ENCODE measurements at places on chromosomes 7 and 10.

GRCh38 chr7:80216996-80217842, 82.6 kb downstream of the GNAI1 start:
- DNase-seq, result no peak

DNA sequence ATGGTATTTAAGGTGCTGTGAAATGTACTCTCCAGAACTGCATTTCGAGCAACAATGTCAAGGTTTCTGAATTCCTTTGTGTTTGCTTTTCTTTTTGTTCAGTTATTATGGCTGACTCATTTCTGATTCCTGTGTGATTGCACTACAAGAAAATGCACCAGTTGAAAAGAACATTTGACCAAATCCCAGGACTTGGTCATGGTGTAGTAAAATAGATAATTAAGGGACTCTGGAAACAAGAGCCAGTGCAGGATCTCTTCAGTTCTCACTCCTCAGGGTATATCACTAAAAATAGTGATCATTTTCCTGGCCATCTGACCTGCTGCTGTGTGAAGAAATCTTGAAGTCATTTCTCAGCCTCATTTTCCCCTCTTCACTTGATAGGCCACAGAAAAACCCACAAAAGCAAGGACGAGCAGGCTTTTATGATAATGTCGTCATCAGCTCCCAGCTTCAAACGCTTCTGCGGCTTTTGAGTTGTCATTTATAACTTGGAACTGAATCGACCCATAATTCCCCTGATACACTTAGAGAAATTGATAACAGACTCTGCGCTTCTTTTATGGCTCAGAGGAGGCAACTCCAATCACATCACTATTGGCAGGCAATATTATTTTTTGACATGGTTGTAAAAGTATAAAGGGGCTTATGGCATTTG, 274.7 kb downstream of the HDAC9 start:
- DNase-seq, result no peak

GRCh38 chr7:98027342-98028033, 37.5 kb upstream of the OCM2 start:
- no peak for DNase-seq

GRCh38 chr10:129743738-129744133, 220.3 kb downstream of the EBF3 start:
- no peak for DNase-seq

DNA sequence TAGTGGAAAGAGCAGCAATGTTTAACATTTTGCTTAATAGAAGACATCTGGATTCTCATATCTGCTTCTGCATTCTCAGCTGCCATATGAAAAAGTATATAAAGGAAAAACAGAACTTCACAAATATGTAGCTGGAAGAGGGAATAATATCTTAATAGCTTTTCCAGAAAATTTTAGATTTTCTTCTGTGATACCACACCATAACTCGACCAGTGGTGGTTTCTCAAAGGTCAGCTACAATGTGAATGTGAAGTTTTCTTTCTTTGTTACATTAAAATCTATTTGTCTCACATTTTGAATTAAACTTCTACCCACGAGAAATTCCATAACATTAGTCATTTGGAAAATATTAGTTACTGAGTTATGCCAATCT, 339.8 kb downstream of the PARD3 start:
- no peak for DNase-seq

- no peak for DNase-seq
Observed at GRCh38 chr10:84190621-84191020, 3.7 kb upstream of the CDHR1 start.

DNA sequence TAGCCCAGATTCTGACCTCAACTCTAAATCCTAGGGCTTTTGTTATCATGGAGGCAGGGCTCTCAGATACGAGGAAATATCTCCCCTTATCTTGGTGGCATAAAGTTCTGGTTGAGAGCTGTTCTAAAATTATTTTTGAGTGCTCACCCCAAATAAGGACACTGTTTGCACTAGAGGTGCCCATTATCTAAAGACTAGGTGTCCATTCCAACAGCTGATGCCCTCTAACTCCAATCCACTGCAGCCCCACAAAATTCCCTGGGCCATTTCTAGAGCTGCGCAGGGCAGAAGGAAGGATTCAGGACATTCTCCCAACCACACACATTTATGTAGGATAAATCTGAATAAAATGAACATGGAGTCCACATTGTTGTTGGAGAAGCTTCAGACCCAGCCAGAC, 301.9 kb downstream of the FGFR2 start:
- no peak for DNase-seq

- no peak for DNase-seq
Observed at GRCh38 chr10:113049881-113050280, 99.8 kb downstream of the TCF7L2 start.
